Upper lobe of right lung (tissue), 1 donor: ENCODE measurements at places on chromosomes 4 and X. TPM values are rescaled to one million over a fixed set of nuclear protein-coding genes. Genes with fewer than 3 reads are reported as not detected.

The PABPC1L2B gene
- total RNA-seq, result not detected

DNA sequence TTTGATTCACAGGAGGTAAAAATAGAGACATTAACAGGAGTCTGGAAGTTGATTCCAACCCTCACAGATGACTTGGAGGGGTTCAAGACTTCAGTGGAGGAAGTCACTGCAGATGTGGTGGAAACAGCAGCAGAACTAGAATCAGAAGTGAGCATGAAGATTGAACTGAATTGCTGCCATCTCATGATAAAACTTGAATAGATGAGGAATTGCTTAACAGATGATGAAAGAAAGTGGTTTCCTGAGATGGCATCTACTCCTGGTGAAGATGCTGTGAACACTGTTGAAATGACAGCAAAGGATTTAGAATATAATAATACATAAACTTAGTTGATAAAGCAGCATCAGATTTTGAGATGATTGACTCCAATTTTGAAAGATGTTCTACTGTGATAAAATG is 76.5 kb downstream of the RELL1 start:
- no peak overlapping the region for H3K27ac ChIP-seq
- H3K4me1 ChIP-seq, result no peaks in the 10 kb centered on the region
- no peaks in the 10 kb centered on the region for H3K27me3 ChIP-seq
- H3K4me3 ChIP-seq, result no peak overlapping the region
- DNase-seq, result no peak
- no peaks in the 10 kb centered on the region for H3K36me3 ChIP-seq

- H3K36me3 ChIP-seq, result no peaks in the 10 kb centered on the region
- no peak for DNase-seq
- H3K4me1 ChIP-seq, result no peaks in the 10 kb centered on the region
- no peak overlapping the region for H3K4me3 ChIP-seq
- H3K27me3 ChIP-seq, result no peaks in the 10 kb centered on the region
- no peak overlapping the region for H3K27ac ChIP-seq
Observed at GRCh38 chr4:97500423-97500822, 642.9 kb downstream of the STPG2 start.

- H3K36me3 ChIP-seq, result no peaks in the 10 kb centered on the region
- no peak overlapping the region for H3K27ac ChIP-seq
- DNase-seq, result no peak
Observed at GRCh38 chr4:145523117-145523516, 41.5 kb downstream of the SMAD1 start.
